CD8-positive, alpha-beta memory T cell (primary cell): ENCODE measurements at places on chromosomes 4 and X. TPM values are rescaled to one million over a fixed set of nuclear protein-coding genes. Genes with fewer than 3 reads are reported as not detected.

GPC3 gene
- total RNA-seq = not detected

CENPVL1 gene
- not detected for total RNA-seq

FRMD7 gene
- not detected for total RNA-seq

SHROOM2 gene
- not detected for total RNA-seq

KLKB1 gene
- 0.20 TPM for total RNA-seq

DNA sequence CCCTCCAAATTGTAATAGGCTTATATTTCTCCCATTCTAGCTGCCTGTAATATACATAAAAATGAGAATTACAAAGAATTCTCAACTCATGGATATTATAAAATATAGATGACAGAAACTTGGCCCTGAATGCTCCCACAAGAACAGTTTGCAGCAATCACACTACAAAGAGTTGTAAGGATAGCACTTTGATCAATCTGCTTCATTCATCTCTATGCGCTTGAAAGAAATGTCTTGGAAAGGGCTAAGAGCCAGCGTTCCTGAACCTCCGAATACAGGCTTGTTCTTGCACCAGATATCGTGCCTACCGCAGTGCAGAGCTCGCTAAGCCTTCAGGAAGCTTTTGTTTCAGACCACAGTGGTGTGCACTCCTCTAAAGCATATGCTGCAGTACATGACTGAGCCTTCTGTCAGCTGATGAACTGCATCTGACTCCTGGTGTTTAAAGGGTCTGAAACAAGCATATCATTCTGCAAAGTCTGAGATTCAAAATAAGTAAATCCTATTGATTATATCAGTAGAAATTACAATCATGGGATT, 417.6 kb upstream of the ZFP42 start:
- no peak for DNase-seq

- DNase-seq = no peak
Observed at GRCh38 chr4:100189820-100190642, at the start of gene DDIT4L. Gene DDIT4L, minus strand, starts transcription at chr4:100190468. Its CDS starts 485 bp downstream, at chr4:100189983.

- no peak for DNase-seq
Observed at GRCh38 chrX:71659342-71659741, 8.0 kb upstream of the LOC101059915 start.

- no peak for DNase-seq
Observed at GRCh38 chrX:22395372-22395771, 122.7 kb downstream of the CBLL2 start.

- DNase-seq = no peak
Observed at GRCh38 chr4:150328496-150328895, 250.3 kb downstream of the DCLK2 start.

DNA sequence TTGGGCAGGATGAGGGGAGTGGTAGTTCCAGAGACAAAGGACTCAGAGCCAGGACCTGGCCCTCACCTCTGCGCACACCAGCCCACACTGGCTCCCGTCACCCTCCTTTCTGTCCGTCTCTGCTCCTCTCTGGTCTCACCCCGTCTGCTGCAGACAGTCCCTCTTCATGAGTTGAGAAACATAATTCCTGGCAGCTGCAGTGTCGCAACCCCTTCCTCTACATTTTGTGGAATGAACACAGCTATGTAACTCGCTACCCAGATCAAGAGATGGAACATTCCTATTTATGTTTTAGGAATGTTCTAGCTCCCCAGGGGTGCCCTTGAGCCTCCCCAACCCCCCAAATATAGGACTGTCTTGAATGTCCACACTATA, 59.3 kb downstream of the SHROOM2 start:
- DNase-seq = no peak
